ENCODE measurements at places on chromosomes 12 and 14.

GRCh38 chr12:119901670-119902069 is 24.6 kb upstream of the CIT start:
- no peak for DNase-seq

DNA sequence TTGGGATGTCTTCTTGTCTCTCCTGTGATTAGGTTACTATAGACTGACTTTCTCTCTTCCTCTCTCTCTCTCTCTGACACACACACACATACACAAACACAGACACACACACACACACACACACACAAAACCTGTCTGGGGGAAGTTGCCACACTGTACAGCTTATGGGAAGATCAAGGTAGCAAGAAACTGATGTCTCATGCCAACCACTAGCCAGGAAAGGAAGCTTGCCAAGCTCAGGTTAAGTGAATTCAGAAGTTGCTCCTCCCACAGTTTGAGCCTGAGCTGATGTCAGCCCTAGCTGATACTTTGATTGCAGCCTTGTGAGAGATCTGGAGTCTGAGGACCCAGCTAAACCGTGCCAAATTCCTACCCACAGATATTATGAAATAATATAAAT is 67.1 kb downstream of the PPFIA2 start:
- DNase-seq, result no peak

- no peak for DNase-seq
These were observed 6.5 kb upstream of the ACACB start for GRCh38 chr12:109109746-109110350.

GRCh38 chr14:65255029-65255545 is 152.8 kb upstream of the MAX start:
- peak; percentile 27 for DNase-seq

GRCh38 chr12:117456076-117456475 is 94.7 kb upstream of the NOS1 start:
- DNase-seq, result no peak

GRCh38 chr14:32588448-32589320 is 259.6 kb downstream of the AKAP6 start:
- DNase-seq, result no peak

- DNase-seq, result no peak
These were observed 33.6 kb downstream of the TNFAIP2 start for GRCh38 chr14:103156651-103157378.

Measured in amniotic stem cell (primary cell).